H54 (cell line): ENCODE measurements at places on chromosomes 1 and 21.

- DNase-seq: no peak
Measured at GRCh38 chr1:112982853-112983536, 27.0 kb upstream of the SLC16A1 start.

DNA sequence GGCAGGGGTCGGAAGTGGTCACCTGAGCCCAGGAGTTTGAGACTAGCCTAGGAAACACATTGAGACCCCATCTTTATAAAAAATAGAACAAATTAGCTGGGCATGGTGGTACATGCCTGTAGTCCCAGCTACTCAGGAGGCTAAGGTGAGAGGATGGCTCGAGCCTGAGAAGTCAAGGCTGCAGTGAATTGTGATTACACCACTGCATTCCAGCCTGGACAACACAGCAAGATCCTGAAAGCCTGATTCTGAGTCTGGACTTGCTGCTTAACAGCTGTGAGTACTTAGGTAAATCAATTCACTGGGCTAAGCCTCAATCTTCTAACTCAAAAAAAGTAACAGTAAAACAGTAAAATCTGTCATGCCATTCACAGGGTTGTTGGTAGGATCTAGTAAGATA, 4.9 kb downstream of the TRAPPC3 start:
- DNase-seq: no peak

- peak; percentile 33 for DNase-seq
Measured at GRCh38 chr1:34681480-34682451, 73.1 kb upstream of the GJB5 start.

GRCh38 chr1:151197863-151198253, 494 bp upstream of the PIP5K1A start:
- DNase-seq: no peak

- DNase-seq: no peak
Measured at GRCh38 chr1:995665-996633, 3.9 kb downstream of the HES4 start.

- no peak for DNase-seq
Measured at GRCh38 chr1:12580054-12580887, 37.7 kb downstream of the DHRS3 start.

- no peak for DNase-seq
Measured at GRCh38 chr1:17109892-17110554, 9.2 kb downstream of the PADI2 start.

DNA sequence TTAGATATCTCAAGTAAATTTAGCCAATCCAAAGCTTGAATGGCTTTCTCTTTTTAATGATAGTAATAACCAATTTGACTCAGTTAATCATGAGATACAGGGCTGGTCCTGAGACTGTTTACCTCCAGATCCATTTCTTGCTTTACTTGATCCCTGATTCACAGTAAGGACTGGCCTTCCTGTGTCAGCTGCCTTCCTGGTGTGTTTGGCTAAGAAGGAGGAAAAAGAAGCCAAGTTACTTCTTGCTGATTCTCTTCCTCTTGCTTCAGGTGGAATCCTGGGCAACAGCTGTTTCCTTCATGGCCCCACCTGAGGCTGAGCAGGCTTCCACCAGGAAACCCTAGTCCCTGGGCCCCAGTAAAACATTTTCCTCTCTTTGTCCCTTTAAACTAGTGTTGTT, 14.6 kb upstream of the RC3H1 start:
- no peak for DNase-seq

GRCh38 chr1:226553924-226554282, 5.3 kb downstream of the STUM start:
- DNase-seq: no peak

- DNase-seq: no peak
Measured at GRCh38 chr1:73887412-73887811, 310.6 kb downstream of the LRRIQ3 start.

DNA sequence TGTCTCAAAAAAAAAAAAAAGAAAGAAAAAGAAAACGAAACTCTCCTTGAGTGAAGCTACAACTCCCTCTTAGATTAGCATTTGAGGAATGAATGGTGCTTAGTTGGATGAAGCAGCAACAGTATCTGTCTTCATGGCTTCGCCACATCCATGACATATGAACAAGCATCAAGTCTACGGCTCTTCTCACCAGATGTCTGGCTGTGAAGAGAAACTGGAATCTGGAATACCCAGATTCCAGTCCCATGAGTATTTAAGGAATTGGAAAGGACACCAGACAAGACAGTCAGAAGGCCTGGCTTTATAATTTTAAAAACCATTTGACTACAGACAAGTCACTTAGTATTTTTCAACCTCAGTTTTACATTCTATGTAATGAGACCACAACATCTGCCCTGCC, 38.0 kb upstream of the TADA1 start:
- no peak for DNase-seq

DNA sequence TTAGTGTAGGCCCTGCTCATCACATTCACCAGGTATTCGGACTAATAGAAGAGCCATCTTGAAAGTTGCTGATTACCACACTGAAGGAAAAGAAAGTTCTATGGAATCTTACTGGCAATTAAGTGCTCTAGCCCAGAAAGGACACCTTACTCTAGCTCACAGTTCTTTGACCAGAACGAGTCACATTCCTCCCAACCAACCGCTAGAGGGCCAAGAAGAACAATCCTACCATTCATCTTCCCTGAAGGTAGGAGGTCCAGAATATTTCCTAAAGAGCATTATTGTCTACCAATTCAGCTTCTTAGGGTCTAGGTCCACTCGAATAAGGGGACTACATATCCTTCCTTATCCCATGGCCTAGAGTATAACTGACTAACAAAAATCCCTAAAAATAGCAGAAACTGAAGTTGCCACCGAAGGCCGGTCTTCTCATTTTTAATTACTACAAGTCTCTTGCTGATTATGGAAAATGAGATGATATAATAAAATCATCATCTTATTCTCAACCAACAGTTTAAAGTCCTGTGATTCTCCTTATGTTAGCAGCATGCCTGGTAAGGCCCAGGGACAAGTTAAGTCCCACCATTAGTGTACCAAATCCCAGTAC, 2.7 kb upstream of the FMO1 start:
- no peak for DNase-seq

- DNase-seq: no peak
Measured at GRCh38 chr1:224212618-224213061, 29.6 kb downstream of the DEGS1 start.

DNA sequence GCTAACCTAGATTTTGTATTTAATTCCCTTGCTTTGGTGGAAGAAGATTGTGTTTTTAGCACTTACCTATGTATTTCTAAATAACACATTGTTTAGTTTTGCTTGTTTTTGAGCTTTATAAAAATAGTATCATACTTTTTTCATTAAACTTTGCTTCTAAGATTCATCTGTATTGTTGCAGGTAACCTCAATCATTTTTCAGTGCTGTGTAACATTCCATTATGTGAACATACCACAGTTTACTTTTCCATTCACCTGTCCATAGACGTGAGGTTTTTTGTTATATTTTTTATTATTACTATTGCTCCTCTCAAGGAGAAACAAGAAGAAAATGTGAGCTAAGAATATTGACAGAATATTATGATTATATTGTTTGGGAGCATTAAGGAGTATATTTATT, 15.2 kb upstream of the PLEKHO1 start:
- DNase-seq: no peak

- no peak for DNase-seq
Measured at GRCh38 chr1:111778541-111779051, 22.9 kb downstream of the DDX20 start.

DNA sequence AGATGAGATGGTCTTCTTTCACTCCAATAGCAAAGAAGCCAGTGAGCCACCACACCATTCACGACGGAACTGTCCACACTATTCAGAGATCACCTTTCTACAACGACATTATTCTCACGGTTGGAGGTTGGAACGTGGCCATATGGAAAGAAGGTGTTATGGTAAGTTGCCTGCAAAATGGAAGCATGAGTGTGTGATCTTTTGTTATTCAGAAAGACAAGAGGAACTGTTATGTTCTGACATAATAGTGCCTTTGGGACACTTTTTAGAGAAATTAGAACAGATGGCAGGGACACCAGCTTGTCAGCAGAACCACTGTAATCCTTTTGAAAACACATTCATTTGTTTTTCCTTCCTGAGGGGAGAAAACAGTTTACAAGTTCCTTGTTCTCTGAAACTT, 75.8 kb upstream of the MCOLN3 start:
- no peak for DNase-seq
